ENCODE measurements at places on chromosomes 1 and 21.
A peak's percentile ranks its signal among the peaks of the same experiment; 100 is the strongest.

GRCh38 chr21:36310016-36310415 lies 10.0 kb upstream of the MORC3 start:
- DNase-seq: no peak

DNA sequence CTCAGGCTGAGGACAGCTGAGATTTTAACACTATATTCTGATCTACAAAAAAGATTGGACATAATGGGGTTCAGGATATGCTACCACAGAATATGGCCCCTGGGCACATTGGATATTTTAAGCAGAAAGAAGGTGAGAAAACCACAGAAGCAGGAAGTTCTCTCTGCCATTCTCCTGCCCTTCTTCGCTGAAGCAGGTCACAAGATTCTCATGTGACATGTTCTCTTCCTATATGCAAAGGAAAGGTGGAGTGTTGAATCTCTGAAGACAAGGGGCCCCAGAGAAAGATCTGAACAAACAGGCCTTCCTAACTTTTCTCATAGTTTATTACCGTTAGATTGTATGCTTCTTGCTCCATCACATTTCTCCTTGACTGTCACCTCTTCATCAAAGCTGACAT lies 285.7 kb downstream of the S1PR1 start:
- no peak for DNase-seq

DNA sequence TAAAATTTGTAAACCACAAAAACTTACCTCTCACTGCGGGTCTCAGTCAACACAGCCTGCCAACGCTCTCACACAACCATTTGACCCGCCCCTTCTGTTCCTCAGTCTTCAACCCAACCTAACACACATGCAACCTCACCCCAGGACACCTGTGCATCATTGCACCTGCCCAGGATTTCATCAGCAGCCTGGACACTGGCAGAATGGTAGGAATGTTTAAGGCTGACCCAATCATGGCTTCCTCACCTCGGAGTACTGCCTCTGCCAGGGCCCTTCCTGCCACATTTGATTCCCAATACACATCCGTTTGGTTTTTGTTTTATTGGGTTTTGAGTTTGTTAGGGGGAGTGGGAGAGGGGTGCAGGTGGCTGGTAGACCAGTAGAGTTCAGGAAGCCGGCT lies 40.7 kb downstream of the TOMM20 start:
- DNase-seq: no peak

DNA sequence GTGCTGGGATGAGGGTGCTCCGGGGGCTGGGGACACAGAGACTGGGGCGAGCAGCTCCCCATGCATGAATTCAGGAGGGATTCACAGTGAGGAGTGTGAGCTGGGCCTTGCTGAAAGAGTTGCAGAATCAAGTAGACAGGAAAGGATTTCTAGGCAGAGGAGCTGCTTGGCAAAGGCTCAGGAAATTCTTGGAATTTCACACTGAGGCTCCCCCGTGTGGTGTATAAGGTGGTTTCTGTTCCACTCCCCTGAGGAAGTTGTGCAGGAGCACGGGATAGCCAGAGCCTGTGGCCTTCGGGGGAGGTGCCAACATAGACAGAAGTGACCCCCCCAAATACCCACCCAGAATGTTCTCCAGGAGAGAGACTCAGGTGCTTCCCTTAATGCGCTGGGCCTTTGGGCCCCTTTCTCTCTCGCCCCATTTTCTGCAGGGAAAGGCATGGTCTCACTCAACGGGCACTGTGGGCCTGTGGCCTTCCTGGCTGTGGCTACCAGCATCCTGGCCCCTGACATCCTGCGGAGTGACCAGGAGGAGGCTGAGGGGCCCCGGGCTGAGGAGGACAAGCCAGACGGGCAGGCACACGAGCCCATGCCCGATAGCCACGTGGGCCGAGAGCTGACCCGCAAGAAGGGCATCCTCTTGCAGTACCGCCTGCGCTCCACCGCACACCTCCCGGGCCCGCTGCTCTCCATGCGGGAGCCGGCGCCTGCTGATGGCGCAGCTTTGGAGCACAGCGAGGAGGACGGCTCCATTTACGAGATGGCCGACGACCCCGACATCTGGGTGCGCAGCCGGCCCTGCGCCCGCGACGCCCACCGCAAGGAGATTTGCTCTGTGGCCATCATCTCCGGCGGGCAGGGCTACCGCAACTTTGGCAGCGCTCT lies 58.5 kb upstream of the ACTL8 start:
- DNase-seq: peak; percentile 74

GRCh38 chr1:245683676-245684075 lies 528.9 kb downstream of the KIF26B start:
- no peak for DNase-seq

- DNase-seq: no peak
Observed at GRCh38 chr1:17272646-17273045, 23.7 kb downstream of the PADI3 start.

- peak; percentile 96 for DNase-seq
Observed at GRCh38 chr1:63888984-63889383, 115.2 kb downstream of the ROR1 start.

DNA sequence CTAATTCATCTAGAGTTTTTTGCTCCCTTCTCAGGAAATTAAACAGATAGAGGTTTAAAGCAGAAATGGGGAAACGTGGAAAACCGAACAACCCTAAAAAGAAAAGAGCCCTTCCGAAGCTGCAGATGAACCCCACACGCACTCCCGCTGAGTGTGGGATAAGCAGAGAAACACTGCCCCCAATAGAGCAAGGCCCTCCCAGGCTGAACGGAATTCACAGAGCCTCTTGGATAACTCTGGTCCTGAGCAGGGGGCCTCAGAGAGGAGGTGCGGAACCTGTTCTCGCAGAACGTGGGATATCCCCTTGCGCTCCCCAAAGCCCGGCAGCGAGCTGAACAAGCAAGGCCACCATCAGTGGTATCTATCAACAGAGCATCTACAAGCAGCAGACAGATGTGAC lies 44.9 kb downstream of the SSBP3 start:
- DNase-seq: no peak

GRCh38 chr21:41926117-41926806 lies 27.6 kb downstream of the C2CD2 start:
- DNase-seq: peak; percentile 66

DNA sequence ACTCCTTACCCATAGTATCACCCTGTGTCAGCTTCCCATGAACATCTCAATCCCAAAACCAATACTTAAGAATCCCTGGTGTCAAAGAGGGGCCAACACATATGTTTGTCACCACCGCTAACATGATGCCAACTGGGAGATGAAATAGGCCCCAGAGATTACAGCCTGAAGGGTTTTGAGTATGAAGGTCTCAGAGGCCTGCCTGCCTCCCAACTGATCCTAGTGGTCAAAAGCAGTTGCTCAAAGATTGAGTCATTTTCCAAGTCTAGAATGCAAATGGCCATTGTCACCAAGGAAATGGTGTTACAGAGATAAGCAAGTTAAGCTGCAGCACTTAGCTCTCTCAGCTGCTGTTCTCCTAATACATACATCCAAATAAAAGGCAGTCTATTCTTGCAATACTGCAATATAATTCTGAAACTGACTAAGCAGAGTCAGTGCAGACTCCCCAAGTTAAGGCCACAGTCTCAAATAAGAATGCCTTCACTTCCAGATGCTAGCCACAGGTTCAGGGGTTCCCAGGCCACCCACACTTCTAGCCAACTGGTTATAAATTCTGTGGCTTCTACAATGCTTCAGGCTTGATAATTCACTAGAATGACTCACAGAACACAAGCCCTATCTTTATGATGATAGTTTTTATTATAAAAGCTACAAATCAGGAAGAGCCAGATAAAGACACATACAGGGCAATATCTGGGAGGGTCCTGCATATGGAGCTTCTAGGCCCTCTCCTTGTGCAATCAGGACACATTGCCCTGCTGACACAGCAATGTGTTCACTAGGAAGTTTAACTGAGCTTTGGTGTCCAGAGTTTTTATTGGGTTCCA lies 18.7 kb downstream of the DUSP10 start:
- DNase-seq: peak; percentile 82

GRCh38 chr1:52072291-52072690 lies 16.2 kb downstream of the BTF3L4 start:
- DNase-seq: no peak

- DNase-seq: no peak
Observed at GRCh38 chr21:44372616-44373015, 19.2 kb downstream of the TRPM2 start.

GRCh38 chr1:116777831-116778830 lies 23.9 kb downstream of the CD2 start:
- peak; percentile 66 for DNase-seq

DNA sequence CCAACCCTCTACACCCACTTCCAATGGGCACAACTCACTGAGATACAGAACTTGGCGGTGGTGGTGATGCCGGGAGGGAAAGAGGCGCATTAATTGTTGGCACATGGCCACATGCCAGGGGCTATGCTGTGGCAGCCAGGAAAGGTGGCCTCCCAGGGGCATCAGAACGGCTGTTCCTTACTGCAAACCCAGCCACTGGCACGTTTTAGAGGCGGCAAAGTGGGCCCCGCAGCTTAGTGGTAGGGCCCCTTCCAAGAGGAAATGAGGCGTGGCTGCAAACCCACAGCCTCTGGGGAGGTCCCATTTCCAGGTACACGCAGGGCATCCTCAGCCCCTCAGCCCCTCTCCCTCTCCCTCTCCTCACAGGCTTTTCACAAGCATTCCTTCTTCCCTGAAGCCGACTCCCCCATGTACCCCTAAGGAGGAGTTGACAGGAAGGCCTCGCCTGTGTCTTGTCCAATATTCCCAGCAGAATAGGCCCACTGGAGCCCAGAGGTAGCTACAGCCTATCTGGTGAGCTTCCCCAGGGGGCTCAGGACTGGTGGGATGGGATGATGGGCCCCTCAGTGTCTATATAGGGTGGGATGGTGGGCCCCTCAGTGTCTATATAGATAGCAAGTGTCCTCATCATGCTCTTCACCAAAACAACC lies 166.2 kb downstream of the CLIC6 start:
- no peak for DNase-seq

GRCh38 chr1:109104364-109105151 lies 9.4 kb upstream of the ELAPOR1 start:
- peak; percentile 11 for DNase-seq

GRCh38 chr21:26909972-26910371 lies 56.9 kb downstream of the ADAMTS5 start:
- DNase-seq: no peak

GRCh38 chr1:201090541-201090940 lies 21.7 kb downstream of the CACNA1S start:
- DNase-seq: no peak

GRCh38 chr1:39337067-39337466 lies 132.6 kb downstream of the MACF1 start:
- DNase-seq: peak; percentile 11

DNA sequence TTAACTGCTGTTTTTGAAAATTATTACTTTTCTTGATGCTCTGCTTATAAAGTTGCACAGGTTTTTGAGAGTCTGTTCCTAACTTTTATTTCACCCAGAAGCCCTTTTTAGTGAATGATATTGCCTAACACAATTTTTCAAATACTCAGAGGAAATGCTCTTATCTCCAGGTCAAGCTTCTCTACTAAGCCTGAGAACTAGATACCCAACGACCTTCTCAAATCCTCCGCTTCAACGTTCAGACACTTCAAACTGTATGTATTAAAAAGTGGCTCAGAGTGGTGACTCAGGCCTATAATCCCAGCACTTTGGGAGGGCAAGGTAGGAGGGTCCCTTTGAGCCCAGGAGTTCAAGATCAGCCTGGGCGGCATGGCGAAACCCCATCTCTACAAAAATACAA lies 88.5 kb downstream of the ASH1L start:
- no peak for DNase-seq

- no peak for DNase-seq
Observed at GRCh38 chr1:5904551-5904950, 87.7 kb downstream of the NPHP4 start.

DNA sequence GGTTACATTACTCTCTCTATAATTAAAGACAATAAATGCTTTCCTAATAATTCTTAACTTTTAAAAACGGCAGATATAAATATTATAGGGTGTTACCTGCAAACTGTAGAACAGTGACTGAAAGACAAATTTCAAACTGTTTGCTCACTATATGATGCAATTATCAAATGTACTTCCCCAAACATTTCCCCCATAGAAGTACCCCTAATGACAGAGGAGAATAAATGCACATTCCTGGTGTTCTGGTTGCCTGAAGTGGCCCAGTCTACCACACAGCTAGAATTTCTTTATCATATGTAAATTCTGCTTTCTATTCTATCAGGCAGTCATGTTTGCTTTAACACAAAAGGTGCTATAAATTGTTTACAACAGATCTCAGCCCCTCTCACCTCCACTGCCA lies 70.4 kb downstream of the VAV3 start:
- DNase-seq: no peak

DNA sequence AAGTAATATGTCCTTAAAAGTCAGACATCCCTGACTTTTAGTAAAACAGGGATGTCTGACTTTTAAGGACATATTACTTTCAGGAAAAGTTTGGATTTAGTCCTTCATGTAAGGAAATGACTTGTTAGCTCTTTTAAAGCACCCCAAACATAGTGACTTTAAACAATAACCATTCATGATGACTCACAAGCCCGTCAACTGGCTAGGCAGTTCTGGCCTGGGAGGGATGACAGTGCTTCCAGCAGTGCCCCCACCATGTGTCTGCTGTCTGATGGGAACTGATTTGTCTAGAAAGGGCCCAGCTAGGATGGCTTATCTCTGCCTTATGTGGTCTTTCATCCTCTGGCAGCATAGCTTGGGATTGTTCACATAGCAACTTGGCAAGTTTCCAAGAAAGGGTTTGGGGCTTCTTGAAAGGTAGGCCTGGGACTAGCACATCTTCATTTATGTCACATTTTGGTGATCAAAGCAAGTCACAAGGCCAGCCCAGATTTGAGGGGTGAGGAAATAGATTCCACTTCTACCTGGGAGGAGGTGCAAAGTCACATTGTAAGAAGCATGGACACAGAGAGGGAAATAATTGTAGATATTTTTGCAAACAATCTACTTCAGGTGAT lies 143.5 kb downstream of the C1orf94 start:
- no peak for DNase-seq

GRCh38 chr1:17392199-17392740 lies 20.3 kb downstream of the PADI6 start:
- DNase-seq: no peak

DNA sequence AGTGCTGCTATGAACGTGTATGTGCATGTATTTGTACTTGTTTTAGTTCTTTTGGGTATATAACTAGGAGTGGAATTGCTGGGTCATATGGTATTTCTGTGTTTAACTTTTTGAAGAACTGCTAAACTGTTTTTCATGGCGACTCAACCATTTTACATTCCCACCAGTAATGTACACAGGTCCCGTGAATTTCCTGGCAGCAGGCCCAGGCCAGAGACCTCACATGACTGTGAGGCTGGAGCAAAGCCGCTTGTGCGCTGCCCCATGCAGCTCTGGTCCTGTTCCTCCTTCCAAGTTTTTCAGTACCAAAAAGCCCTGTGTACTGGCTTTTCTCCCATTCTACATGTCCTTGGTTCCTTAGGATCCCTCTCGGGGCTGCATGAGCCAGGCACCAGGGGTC lies 29.6 kb downstream of the ACOT11 start:
- DNase-seq: peak; percentile 68

- DNase-seq: peak; percentile 47
Observed at GRCh38 chr21:33289199-33289819, 23.1 kb downstream of the IL10RB start.

DNA sequence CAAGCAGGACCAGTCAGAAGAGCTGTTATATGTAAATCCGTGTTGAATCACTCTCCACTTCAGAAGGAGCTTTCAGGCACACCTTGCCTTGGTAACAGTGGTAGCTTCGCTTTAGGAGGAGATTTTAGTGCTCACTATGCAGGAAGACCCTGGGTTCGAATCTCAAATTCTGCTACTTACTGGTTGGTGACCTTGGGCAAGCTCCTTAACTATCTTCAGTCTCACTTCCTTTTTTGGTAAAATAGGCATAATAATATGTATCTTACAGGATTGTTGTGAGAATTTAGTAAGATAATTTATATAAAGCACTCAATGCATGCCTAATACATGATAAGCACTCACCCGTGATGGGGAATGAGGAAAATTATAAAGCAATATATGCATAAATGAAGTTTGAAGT lies 46.7 kb upstream of the GPR52 start:
- DNase-seq: no peak
